A673 (cell line): ENCODE measurements at places on chromosomes 5 and 9.

- DNase-seq: no peak
These were observed 2.5 kb upstream of the CMBL start for GRCh38 chr5:10310066-10310779.

- no peak for DNase-seq
These were observed 59.4 kb upstream of the TNFSF8 start for GRCh38 chr9:114989600-114990410.

DNA sequence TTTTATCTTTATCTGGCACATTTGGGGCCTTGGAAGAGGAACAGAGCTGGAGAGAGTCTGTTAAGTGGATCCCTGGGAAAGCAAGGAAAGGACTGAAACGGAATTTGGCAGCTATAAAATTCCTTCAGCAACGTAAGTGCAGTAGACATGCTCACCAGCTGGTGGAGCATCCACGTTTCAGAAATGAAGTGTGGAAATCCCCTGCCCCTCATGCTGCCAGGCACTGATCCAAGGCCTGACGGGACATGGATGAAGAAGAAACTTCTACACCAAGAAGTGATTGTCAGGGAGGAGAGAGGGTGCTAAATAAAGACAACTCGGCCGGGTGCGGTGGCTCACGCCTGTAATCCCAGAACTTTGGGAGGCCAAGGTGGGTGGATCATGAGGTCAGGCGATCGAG is 209.3 kb downstream of the ROR2 start:
- DNase-seq: peak; percentile 40

DNA sequence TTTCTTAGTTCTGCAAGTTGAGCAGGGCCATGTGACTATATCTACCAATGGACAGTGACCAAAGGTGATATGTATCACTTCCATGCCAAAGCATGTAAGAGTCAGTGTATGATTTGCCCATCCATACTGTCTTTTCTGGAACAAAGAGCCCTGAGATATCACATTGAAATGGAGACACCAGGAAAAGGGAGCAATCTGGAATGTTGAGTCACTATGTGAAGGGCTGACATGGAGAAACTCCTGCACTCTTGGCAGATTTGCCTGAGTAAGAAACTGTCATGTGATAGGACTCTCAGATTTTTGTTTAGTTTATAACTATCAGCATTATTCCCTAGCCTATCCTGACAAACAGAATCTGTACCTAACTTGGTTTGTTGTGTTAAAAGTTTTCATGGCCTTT is 29.8 kb upstream of the TMEM161B start:
- DNase-seq: no peak

GRCh38 chr9:81565144-81565543 is 124.2 kb downstream of the TLE1 start:
- no peak for DNase-seq

GRCh38 chr5:81247441-81247972 is 14.4 kb downstream of the CKMT2 start:
- DNase-seq: peak; percentile 10

- peak; percentile 23 for DNase-seq
These were observed 100.4 kb downstream of the LURAP1L start for GRCh38 chr9:12875191-12875590.

DNA sequence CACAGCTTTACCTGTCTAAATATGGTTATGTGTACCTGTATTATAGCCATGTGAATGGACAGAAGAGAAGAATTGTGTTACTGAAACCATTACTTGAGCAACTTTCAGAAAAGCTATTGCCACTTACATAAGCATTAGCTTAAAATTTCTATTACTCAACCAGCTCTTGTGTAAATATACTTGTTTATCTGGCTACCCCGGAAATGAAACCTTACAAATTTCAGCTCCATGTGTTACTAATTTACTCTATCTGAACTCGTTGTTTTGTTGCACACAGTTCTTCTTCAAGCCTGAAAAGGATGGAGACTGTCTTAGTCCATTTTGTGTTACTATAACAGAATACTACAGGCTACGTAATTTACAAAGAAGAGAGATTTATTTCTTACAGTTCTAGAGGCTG is 22.5 kb upstream of the ADAMTSL1 start:
- no peak for DNase-seq

DNA sequence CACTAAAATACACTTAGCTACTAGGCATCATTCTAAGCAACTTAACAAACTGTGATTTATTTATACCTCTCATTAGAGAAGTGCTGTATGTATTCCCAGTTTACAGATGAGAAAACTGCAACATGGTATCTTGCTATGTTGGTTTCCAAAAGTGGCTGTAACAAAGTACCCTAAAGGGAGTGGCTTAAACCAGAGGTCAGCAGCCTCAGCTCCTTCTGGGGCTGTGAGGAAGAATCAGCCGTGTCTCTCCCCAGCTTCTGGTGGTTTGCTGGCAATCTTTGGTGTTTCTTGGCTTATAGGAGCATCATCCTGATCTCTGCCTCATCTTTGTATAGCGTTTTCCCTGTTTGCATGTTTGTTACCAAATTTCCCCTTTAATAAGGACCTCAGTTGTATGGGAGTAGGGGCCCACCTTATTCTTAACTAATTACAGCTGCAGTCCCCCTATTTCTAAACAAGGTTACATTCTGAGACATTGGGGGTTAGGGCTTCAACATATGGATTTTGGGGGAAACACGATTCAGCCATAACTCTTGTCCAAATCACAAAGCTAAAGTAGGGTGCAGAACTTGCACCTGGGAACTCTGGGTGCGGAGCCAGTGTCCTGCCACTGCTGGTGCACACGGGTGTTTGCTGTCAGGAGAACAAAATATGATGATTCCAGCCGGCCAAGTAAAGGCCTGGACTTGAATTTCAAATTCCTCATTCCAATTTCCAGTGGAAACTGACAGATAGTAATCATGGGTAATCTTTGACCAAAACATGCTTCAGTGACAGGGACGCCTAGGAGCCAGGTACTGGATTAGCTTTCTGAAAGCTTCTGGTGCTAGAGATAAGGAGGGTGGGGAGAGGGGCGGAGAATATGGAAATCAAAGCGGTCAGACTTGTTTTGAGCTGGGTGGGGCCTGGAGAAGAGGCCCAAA is 43.3 kb downstream of the RAI14 start:
- no peak for DNase-seq
